ENCODE measurements at places on chromosomes 4 and X.

DNA sequence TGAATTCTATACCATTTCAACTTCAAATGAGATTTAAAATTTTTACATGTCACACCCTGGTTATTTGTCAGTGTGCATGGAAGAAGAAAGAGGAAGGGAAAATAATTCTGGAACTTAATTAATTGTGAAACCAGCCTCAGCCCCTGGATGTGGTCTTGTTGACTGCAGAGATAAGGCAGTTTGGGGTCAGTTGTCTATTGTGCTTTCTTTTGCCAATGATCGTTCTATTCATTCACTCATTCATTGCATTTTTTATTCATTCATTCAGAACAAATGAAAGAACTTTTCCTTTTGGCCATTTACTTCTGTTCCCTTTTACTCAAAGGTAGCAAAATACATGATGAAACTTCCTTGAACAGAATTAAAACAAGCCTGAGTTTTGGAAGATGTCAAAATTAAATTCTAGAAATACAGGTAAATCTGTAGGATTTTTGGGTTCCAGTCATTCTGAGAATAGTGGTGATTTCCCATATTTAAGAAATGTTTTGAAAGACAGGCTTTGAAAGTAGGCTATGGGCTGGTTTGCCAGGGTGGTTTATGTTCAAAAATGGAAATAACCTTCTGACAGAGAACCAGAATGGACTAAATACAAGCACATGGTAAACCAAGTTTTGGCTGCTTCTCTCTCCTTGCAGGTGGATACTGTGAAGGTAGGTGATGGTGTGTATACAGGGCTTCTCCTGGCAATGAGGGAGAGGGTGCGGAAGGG, 35.7 kb downstream of the PARM1 start:
- DNase-seq, result no peak

- no peak for DNase-seq
Measured at GRCh38 chr4:106986486-106986885, 49.6 kb downstream of the DKK2 start.

GRCh38 chr4:36471903-36472302, 190.5 kb downstream of the DTHD1 start:
- DNase-seq, result no peak

DNA sequence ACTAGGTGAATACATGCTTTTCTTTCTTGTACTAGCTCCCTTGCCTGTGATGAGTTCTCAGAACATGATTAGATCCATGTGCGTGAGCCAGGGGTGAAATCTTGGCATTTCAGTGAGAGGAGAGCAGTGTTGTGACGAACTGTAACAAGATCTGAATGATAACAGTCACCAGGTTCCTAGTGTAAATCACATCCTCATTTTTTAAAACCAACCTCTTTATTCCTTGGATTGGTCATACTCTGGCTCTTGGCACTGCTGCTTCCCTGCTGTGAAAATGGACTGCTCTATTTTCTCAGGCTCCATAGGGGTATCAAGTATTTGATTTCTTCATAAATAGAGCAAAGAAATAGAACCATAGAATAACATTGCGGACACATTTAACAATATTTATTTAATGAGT, 206.3 kb downstream of the SLC4A4 start:
- no peak for DNase-seq

- no peak for DNase-seq
Measured at GRCh38 chr4:151166636-151167035, 67.2 kb downstream of the RPS3A start.

DNA sequence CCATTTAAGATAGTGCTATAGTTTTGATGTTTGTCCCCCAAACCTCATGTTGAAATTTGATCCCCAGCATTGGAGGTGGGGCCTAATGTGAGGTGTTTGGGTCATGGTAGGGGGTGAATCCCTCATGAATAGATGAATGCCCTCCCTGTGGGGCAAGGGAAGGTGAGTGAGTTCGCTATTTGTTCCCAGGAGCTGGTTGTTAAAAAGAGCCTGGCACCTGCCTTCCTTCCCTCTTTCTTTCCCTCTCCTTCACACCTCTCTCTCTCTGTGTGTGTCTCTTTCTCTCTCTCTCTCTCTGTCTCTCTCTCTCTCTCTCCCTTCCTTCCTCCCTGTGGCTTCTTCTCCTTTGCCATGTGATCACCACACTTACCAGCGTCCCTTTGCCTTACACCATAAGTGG, 160.7 kb downstream of the AASDH start:
- no peak for DNase-seq

DNA sequence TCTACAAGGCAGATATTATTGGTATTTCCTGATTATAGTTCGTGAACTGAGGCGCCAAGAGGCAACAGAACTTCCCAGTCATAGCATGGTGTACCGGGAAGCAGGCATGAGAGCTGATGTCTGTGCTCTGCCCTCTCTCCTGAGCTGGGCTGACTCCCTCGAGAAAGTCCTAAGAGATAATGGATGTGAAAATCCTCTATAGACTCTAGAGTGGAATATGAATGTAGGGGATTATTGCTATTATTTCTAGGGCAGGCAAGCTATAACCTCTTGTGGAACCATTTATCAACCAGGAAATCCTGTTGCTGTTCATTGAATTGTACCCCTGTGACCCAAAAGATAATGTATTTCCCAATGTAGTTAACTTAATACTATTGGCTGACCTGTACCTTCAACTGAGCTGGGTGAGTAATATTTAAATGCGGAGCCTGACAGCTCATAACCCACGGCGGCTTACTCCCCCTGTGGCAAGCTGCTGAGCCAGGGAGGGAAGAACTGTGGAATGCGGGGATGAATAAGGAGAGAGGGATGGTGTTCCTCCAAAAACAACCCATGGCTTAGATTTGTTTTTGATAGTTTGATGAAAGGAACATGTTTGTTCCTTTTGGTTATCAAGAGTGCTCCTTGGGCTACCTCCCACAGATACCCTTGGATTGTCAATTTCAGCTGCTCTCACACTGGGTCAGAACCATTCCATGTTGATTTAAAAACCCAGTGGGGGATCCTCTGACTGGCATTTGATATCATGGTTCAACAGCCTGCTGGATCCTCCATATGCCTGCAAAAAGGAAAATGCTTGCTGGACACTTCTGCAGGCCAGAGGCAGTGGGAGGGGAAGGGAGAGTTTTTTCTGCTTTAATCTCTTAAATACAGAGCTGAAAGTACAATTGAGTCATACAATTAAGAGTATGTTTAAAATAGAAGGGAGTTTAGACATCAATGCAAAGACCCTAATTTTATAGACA, 339.0 kb upstream of the BOD1L1 start:
- DNase-seq, result no peak

- DNase-seq, result peak; percentile 75
Measured at GRCh38 chr4:11428899-11429698, 405 bp upstream of the HS3ST1 start.

- no peak for DNase-seq
Measured at GRCh38 chr4:6114181-6114580, 86.2 kb downstream of the JAKMIP1 start.

GRCh38 chrX:5632061-5632614, 596.5 kb downstream of the NLGN4X start:
- DNase-seq, result no peak

- DNase-seq, result no peak
Measured at GRCh38 chr4:153668647-153669046, 15.4 kb upstream of the TLR2 start.

DNA sequence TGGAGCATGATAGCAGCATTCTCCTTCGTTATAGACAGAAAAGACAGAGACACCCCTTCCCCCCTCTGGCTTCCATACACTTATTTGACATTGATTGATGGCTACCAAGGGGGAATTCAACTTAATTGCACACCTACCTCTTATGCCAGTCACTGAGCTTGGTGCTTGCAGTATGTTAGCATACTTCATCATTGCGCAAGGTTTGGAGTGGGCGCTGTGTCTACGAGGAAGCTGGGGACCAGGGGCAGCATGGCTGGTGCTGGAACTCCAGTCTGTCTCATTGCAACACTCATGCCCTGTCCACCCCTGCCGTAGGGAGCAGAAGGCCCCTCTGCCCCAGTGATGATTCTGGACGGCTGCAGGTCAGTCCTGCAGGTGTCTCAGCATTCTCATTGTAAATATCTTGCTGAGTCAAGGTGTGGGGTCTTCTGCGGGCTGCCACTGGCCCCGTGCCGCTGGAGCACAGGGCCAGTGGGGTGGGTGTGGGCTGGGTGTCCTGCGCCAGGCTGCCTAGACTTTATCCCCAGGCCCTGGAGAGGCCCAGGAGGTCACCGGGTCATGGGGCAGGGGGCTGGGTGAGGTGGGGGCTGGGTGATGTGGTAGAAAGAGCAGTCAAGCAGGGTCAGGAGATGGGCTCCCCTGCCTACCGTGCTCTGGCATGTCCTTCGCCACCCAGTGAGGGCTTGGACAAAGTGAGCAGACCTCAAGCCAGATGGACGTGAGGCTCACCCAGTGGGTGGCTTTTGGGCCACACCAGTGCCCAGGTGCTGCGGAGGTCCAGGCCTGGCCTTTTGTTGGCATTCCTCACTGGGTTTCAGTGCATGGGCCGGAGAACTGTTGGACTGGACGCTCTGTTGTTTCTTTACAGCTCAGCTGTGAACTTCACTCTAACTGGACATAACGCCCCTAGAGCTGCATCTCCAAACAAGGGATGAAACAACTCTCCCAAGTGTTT, 85.5 kb downstream of the PSAPL1 start:
- no peak for DNase-seq

- no peak for DNase-seq
Measured at GRCh38 chr4:13328591-13328990, 155.5 kb downstream of the RAB28 start.

DNA sequence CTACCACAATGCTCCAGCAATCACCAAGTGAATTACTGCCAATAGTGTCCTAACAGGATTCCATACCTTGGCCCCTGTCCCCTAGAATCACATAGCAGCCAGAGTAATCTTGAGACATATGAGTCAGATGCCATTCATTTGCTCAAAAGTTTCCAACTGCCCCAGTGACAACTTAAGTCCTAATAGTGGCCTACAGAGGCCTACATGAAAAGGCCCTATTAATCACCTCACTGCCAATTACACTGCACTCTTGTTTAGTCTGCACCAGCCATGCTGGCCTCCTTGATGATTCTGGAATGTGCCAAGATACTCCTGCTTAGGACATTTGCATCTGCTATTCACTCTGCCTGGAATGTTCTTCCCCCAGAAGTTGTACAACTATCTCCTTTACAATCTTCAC, 130.7 kb downstream of the NR3C2 start:
- no peak for DNase-seq

- DNase-seq, result no peak
Measured at GRCh38 chrX:107878106-107878505, 52.4 kb downstream of the MID2 start.

GRCh38 chr4:189809839-189810238, 130.8 kb upstream of the FRG1 start:
- DNase-seq, result no peak

- DNase-seq, result no peak
Measured at GRCh38 chrX:23434356-23434884, 99.8 kb downstream of the PTCHD1 start.

DNA sequence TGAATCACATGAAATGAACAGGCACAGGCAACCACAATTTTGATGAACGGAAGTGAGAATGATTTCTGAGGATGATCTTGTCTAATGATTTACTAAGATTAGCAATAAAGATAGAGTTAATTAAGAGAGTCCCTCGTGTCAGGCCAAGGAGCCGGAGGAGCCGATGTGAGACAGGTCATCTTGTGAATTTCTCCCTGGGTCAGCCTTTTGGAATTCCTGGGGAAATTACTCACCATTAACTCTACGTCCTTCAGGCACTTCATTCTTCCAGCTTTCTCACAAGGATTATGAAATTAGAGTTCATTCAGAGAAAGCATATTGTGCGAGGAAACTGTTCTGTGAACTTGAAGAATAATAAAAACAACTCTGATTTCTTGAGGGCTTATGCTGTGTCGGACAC, 86.7 kb downstream of the PSAPL1 start:
- DNase-seq, result no peak

DNA sequence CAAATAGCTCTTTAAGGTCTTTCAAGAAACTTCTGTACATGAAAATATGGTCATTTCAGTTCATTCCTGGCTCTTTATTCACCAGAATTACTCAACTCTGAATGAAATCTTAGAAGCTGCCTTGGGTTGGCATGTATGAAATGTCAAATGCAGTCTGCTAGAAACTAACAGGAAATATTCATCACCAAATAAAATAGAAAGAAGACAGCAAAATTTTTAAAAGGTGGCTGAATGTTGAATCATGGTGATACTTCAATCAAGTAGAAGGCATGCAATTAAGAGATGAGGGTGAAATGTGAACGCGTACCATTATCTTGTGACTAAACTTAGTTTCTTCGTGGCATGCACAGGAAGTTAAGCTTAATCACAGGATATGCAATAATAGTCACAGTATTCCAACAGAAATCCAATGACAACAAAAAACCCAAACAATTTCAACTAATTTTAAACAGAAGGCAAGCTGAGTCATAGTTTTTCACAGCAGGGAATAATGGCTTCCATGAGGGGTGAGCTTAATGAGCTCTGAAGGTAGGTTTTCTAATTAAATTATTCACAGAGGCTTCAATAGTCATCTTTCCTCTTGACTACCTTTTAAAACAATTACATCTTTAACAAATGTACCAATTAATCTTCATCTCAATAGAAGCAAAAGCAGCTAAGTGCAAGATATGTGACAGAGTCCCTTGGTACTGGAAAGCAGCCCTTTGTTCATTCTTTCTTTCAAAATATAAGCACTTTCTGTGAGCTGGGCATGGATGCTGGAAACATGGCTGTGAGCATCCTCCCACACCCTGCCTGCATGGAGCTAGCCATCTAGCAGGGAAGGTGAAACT, 44.5 kb downstream of the SCFD2 start:
- peak; percentile 11 for DNase-seq

DNA sequence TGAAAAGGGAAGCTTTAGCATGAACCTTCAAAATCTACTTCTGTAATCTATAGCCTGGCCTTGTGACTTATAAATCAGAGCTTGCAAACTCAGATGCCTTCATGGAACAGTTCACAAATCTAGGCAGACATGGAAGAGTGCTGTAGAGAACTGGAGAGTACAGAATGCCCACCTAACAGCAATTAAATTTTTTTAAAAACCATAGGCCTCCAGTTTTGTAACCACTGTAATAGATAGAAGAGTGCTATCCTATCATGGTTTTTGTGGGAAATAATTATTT, 10.4 kb downstream of the MTMR1 start:
- DNase-seq, result no peak

DNA sequence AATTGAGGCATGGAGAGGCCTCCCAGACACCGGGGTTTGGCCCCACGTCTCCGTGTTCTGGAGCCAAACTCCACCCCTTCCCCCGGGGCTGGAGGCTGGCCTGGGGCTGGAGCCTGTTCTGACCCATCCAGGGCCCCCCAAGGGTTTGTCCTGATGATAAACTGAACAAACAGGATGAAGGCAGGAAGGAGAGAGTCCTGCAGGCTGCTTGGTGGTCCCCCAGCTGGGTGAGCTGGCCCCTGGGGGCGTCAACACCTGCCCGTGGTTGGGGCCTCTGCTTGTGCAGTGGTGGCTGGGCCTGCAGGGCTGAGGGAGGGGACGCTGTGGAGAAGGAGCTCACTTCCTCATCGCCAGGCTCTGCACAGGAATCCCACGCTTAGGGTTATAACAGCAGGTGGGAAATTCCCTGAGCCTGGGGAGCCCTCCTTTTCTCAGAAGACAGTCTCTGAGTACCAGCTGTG, 2.3 kb downstream of the SH3TC1 start:
- DNase-seq, result no peak

- no peak for DNase-seq
Measured at GRCh38 chrX:104342065-104342464, 87.3 kb upstream of the ESX1 start.

Measured in NCI-H748 treated with DMSO at 0.1 percent for 48 hours (cell line).